ENCODE measurements at places on chromosomes 2 and 18. TPM values are rescaled to one million over a fixed set of nuclear protein-coding genes. Genes with fewer than 3 reads are reported as not detected.

The MC2R gene
- not detected for total RNA-seq

The AQP12A gene
- not detected for total RNA-seq

The COL3A1 gene
- total RNA-seq: not detected

The PARD6G gene
- not detected for total RNA-seq

The MC4R gene
- total RNA-seq: not detected

The ABCG8 gene
- total RNA-seq: not detected

The IL1R2 gene
- total RNA-seq: not detected

DNA sequence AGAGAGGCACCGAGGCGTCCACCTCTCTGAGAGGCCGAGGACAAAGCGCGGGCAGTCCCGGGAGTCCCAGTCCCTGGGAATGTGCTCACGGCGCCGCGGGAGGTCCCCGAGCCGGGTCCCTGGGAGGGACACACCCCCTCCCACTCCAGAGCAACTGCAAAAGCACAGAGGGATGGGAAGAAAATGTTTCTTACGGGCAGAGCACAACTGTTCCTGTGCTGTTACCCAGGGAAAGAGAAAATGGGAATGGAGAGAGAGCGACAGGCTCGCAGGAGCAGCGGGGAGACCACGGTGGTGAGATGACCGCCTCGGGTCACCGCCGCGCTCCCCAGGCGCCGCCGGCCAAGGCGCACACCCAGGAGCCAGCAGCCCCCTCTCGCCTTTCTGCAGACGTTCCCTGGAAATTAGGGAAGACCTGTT, 1.2 kb upstream of the BCL11A start:
- H3K27ac ChIP-seq: no peak overlapping the region
- no peaks in the 10 kb centered on the region for H3K36me3 ChIP-seq
- peaks cover 47% of the 10 kb centered on the region for H3K27me3 ChIP-seq
- H3K4me3 ChIP-seq: peak overlapping the region; percentile 90
- DNase-seq: no peak

- H3K27ac ChIP-seq: no peak overlapping the region
- DNase-seq: no peak
- H3K36me3 ChIP-seq: no peaks in the 10 kb centered on the region
- H3K4me1 ChIP-seq: no peaks in the 10 kb centered on the region
- no peak overlapping the region for H3K4me3 ChIP-seq
Measured at GRCh38 chr18:47323158-47323557, 71.7 kb upstream of the SKOR2 start.

GRCh38 chr18:37721544-37722522, 156.2 kb upstream of the CELF4 start:
- no peak for DNase-seq
- no peaks in the 10 kb centered on the region for H3K4me1 ChIP-seq
- H3K36me3 ChIP-seq: no peaks in the 10 kb centered on the region

DNA sequence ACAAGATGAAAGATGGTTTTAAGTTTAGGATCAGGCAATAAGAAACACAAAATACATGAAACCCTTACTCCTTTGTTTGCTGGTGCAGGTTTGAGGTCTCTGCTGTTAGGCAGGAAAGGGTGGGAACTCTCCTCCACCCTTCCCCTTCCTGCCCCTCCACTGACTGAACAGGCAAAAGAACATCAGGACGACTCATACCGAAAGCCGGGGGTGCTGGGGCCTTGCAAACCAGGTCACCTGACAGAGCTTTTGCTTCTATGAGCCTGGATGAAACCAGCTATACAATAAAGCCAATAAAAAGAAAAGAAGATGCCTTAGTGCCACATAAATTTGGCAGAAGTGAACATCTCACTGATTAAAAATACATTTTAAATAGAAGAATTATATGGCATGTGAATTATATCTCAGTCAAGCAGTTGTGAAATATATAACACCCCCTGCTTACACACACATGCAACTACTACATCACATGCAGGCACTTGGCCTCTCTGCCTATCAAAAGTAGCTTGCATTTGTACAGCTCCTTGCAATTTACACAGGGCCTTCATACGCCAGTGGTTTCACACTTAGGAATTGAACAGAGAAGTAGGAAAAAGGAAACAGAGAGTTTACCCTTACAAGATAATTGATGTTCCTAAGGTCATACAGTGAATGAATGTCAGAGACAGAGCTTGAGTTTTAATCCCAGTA, 215.1 kb upstream of the TRIB2 start:
- no peaks in the 10 kb centered on the region for H3K27me3 ChIP-seq
- peak overlapping the region; percentile 74 for H3K4me3 ChIP-seq
- peak; percentile 78 for DNase-seq
- peaks cover 85% of the 10 kb centered on the region for H3K4me1 ChIP-seq
- no peaks in the 10 kb centered on the region for H3K36me3 ChIP-seq
- H3K27ac ChIP-seq: peak overlapping the region; percentile 66

DNA sequence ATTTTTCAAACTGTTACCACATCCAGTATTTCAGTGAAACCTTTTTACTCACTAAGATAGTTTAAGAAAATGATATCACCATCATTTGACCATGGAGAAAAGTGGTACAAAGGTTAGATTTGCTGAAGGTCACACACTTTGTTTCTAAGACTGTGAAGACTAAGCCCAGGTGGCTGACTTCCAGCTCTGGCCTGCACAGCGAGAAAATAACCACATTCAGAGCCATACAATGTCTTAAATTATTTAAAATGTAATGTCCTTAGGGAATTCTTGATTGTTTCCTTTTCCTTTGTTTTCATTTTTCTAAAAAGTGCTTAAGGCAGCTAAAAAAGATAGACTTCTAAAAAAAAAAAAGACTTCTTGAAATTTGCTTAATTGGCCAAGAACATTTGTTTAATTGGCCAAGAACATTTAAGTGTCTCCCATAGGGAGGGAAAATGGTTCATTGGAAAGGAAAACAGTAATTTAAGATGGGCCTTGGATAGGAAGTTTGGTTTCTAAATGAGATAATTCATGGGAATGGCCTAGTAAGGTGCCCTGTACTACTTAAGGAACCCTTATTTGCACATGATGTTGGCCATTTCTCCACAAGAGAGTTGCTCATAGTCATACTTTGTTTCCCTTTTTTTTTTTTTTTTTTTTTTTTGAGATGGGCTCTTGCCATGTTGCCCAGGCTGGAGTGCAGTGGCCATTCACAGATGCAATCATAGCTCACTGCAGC, 45.2 kb downstream of the CYP1B1 start:
- DNase-seq: no peak
- no peaks in the 10 kb centered on the region for H3K36me3 ChIP-seq
- no peak overlapping the region for H3K4me3 ChIP-seq
- H3K4me1 ChIP-seq: no peaks in the 10 kb centered on the region

DNA sequence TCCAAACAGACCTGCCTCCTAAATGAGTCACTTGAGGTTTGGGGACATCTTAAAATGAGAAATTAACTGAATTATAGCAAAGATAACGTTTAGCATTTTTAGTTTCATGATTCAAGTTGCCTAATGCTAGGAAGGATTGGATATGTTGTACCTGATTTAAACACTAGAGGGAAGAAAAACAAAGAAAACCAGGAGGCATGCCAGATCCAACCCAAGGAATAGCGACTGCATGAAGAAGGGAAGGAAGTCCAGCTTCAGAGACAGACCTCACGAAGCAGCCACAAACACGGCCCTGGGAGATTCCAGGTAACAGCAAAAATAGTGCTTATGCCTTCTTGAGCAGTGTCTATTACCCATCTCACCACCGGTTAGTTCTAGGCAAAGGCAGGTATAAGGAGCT, 499.9 kb upstream of the SPHKAP start:
- H3K27me3 ChIP-seq: no peaks in the 10 kb centered on the region
- no peak overlapping the region for H3K4me3 ChIP-seq
- no peaks in the 10 kb centered on the region for H3K36me3 ChIP-seq

GRCh38 chr2:203412546-203413331, 84.5 kb downstream of the ABI2 start:
- no peaks in the 10 kb centered on the region for H3K4me1 ChIP-seq
- no peaks in the 10 kb centered on the region for H3K27me3 ChIP-seq
- H3K27ac ChIP-seq: no peak overlapping the region
- DNase-seq: no peak

DNA sequence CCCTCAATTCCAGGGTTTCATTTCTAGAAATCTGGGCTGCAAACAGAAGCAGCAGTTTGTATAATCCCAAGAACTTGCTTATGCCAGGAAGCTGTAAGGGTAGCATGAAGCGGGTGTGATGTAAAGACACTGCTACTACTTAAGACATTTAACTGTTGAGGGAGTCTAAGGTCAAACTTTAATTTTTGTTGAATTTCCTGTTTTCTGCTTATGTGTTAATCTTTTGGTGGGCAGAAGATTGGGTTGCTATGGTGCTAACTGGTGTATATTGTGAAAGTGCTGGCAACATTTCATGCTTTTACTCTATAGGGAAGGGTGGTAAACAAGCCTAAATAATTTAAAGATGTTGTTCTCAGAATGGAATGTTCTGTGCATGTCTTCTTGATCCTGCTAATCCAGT, 2.7 kb downstream of the NCOA1 start:
- no peaks in the 10 kb centered on the region for H3K27me3 ChIP-seq
- DNase-seq: no peak
- peaks cover 6% of the 10 kb centered on the region for H3K36me3 ChIP-seq
- peak overlapping the region; percentile 97 for H3K4me3 ChIP-seq

DNA sequence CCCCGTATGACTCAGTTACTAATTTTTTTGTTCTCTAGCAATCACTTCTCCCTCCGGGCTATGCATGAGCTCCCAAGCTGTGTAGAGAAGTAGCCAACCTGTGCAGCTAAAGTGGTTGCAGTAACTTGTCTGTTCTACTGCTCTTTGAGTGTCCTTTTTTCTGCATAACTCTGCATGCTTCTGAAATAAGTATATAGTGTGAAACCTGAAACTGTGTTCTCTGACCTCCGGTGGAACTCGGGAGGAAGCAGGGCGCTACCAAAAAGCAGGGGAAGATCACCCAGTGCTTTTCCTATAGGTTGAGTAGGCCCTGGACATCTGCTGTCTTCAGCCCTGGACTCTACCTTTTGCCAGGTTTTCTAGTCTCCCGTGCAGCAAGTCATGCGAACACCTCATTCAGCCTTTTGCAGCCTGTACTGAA, 47.8 kb downstream of the PHLPP1 start:
- no peaks in the 10 kb centered on the region for H3K36me3 ChIP-seq
- DNase-seq: no peak
- H3K27ac ChIP-seq: no peak overlapping the region
- no peak overlapping the region for H3K4me3 ChIP-seq
- H3K4me1 ChIP-seq: peaks cover 14% of the 10 kb centered on the region

DNA sequence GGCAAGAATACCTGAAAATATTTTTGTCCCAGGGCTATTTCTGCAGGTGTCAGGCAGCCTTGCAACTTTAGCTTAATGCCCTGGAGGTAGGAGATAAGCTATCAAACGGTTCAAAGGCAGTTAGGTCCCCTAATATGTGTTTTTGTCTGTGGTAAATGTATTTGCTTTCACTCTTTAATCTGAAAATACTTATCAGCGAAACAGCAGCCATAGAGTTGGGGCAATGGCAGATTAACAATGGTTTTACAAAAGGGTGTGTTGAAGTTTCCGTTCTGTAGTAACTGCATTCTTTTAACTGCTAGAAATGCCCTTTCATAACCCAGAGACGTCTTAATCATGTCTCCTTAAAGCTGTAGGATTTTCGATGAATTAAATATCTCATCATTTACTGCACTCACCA, 265.0 kb upstream of the TRIB2 start:
- no peak for DNase-seq
- peak overlapping the region; percentile 70 for H3K4me3 ChIP-seq
- H3K36me3 ChIP-seq: no peaks in the 10 kb centered on the region

GRCh38 chr2:236395067-236395466, 130.9 kb upstream of the ASB18 start:
- no peaks in the 10 kb centered on the region for H3K4me1 ChIP-seq
- H3K4me3 ChIP-seq: no peak overlapping the region
- DNase-seq: no peak

DNA sequence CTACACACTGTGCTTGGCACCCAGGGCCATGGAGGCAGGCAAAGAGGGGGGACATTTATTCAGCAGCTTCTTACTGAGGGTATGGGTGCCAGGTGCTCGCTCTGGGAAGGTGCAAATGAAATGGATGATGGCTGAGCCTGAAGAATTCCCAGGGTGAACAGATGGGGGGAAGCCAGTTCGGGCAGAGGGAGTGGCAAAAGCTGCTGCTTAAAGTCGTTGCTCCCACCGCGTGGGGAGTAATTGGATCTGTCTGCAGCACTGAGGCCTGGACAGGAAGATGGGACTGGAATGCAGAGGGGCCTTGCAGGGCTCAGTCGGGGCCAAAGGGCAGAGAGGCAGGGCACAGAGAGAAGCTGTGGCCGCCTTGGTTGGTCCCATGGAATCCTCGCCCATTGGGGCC, 51.2 kb downstream of the NEDD4L start:
- H3K4me1 ChIP-seq: peaks cover 8% of the 10 kb centered on the region
- H3K27ac ChIP-seq: no peak overlapping the region
- H3K27me3 ChIP-seq: peaks cover 2% of the 10 kb centered on the region
- DNase-seq: no peak
- H3K4me3 ChIP-seq: no peak overlapping the region

DNA sequence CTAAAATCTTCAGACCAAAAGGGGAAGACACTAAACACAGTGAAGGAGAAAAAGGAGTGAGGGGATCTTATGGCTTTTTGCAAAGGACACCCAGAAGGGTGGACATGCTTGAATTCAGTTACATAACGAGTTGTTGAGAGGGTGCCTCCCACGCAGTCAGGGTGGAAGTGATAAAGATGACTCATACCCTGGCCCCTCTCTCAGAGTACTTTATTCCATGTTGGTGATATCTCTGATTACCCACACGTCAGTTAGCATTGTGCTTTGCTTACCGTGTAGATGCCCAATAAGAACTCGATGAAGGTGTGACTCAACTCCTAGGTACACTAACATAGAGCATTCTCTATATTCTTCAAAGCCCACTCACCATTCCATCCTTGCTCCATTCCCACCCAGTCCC, 44.4 kb downstream of the EN1 start:
- no peak overlapping the region for H3K4me3 ChIP-seq
- H3K36me3 ChIP-seq: no peaks in the 10 kb centered on the region
- H3K27ac ChIP-seq: no peak overlapping the region
- DNase-seq: no peak
- H3K4me1 ChIP-seq: no peaks in the 10 kb centered on the region

Data from natural killer cell treated with Interleukin-12 subunit alpha and Interleukin-12 subunit beta and Interleukin-15 and Interleukin-18, amount 100 ng/mL, for 72 hours (primary cell).